ENCODE measurements at places on chromosomes 4 and X.

DNA sequence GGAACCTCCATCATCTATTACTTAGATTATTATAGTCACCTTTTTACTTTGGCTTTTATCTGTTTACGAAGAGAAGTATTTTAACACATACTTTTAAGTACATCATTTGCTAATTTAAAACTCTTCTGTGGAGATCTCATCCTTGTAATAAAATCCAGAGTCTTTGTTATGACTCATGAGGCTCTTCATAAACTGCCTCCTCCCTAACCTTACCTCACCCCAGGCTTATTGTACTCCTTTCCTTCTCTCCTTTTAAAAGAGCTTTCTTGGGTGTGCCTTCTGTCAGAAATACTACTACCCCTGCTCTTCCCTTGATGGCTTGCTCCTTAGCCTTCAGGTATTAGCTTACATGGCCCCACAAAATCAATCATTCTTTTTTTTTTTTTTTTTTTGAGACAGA, 6.6 kb downstream of the ARL9 start:
- no peak for DNase-seq

GRCh38 chrX:6783912-6784311, 249.0 kb upstream of the VCX3A start:
- no peak for DNase-seq

- DNase-seq: no peak
Observed at GRCh38 chr4:137545461-137545861, 13.2 kb upstream of the PCDH18 start.

GRCh38 chrX:64151911-64152310, 53.6 kb downstream of the AMER1 start:
- DNase-seq: no peak

DNA sequence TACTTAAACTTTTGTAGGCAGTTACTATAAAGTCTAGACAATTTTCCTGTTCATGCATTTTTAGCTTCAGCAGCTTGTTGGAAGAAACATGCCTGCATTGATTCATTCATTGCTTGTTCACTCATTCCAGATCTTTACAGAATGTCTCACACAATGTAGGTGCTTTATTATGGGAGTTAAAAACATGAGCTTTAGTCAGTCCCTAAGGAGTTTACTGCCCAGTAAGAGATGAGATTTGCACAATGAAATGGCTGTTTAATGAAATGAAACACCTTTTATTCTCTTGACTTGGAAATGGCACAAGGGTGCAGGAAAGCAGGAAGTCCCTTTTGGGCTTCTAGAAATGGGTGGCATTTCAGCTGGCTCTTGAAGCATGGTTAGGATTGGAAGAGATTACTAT, 2.9 kb downstream of the NOCT start:
- no peak for DNase-seq

DNA sequence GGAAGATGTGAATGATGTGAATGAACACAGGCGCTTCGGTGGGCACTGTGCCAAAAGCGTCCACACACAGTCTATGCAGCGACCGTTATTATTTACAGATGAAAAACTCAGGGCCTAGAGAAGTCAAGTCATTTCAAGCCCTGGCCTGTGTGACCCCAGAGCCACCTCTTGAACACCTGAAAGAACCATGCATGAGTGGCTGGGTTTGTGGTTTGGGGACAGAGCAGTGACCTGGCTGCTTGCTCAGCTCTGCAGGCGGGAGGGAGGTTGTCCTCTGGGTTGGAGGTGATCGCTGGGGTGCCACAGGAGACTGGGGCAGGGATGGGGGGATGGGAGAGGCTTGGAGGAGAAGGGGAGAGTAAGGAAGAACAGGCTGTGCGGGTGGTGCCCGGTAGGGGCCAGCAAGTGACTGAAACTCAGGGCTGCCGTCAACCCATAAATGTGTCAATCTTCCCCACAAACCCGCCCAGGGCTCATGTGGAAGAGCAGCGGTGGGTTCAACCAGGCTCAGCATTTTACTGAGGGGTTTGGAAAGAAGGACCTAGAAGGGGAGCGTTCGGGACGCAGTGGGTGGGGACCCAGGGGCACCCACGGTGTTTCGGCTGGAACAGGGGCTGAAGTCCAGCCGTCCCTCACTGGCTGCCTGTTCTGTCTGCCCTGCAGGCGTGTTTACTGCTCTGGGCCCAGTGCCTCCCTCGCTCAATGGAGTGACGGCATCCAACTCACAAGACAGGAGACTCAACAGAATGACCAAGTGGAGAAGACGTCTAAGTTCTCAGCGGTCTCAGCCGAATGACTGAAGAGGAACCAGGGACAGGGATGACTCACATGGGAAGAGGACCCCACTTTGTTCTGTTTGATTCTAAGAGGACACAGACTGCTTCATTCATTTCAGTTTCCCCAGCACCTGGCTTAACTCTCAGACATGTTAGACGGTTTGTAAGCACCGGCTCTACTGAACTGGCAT, 167.8 kb downstream of the AFAP1 start:
- no peak for DNase-seq

DNA sequence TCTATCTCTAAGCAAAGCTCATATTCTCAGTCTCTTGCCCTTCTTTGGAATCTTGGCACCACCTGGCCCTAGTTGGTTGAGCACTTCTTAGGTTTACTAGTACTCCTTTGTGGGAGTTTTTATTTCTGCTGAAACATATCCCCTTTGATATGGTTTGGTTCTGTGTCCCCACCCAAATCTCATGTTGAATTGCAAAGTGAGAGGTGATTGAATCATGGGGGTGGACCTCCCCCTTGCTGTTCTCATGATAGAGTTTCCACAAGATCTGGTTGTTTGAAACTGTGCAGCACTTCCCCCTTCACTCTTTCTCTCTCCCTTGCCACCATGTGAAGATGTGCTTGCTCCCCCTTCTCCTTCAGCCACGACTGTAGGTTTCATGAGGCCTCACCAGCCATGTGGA, 22.2 kb upstream of the SYNPO2 start:
- DNase-seq: no peak

DNA sequence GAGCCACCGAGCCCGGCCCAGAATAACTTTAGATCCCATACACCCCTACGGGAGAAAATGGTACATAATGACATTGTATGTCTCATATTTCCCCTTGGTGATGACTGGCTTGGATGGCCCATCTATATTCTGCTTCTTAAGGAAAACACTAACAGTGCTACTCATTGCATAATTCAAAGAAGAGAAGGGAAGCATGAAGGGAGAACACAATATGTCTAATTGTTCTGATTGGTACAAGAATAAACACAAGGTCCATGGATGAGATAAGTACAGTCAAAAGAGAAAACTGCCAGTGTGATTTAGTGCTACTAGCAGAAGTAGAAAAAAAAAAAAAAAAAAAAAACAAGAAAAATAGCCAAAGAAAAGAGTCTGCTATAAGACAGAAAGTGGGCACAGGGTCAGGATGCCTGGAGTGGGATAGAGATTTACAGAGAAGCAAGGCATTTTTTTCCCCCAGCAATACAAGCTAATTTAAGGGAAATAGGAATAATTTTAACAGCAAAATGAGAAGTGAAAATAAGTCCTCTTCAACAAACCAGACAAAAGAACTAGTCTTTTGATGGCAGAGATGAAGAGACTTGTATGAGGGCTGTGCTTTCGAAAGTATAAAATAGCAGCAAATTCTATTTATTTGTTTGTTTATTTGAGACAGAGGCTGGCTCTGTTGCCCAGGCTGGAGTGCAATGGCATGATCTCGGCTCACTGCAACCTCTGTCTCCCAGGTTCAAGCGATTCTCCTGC, 96.5 kb upstream of the MAP3K15 start:
- DNase-seq: no peak

All from NCI-H1694 (cell line).